SK-N-SH (cell line): ENCODE measurements at places on chromosomes 3 and 15.

DNA sequence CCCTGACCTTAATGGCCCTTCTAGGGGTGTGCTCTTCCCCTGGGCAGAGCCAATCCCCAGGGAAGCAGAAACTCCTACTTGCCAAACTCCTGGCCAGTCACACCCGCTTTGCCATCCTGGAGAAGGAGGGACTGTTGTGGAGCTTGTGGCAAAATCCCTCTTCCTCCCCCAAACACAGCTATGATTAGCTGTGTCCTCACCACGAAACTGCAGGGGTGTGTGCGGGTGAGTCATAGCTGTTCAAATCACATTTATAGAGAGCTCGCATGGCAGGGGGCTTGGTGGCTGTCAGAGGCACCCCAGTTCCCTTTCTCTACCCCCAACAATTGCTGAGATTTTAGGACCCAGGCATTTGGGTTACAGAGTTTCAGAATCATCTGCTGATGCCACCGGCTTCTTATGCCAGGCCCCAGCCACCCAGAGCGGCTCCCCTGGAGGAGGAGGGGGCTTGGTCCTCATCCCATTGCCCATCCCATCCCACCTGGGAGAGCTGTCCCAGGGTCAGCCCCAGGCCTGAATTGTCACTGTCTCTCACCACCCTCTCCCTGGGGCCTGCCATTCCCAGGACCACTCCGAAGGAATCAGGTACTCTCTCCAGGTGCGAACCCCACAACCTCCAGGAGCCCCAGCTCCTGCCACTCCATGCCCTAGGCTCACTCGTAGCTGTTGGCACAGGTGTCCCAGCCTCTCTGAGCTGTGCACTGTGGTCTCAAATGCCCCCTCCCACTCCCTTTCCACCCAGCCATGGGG lies 28.8 kb upstream of the MAGEF1 start:
- H3K4me3 ChIP-seq: no peak overlapping the region
- no peaks in the 10 kb centered on the region for H3K36me3 ChIP-seq
- DNase-seq: no peak

- no peak for DNase-seq
- peaks cover 4% of the 10 kb centered on the region; the same call in 1 of the 2 replicates for H3K36me3 ChIP-seq
- no peaks in the 10 kb centered on the region for H3K27me3 ChIP-seq
- no peak overlapping the region for H3K27ac ChIP-seq
Observed at GRCh38 chr15:58716027-58716426, 33.5 kb downstream of the ADAM10 start.

- no peak overlapping the region for H3K27ac ChIP-seq
- no peak overlapping the region for H3K4me3 ChIP-seq
- DNase-seq: no peak
- no peaks in the 10 kb centered on the region for H3K4me1 ChIP-seq
- H3K27me3 ChIP-seq: no peaks in the 10 kb centered on the region
- H3K36me3 ChIP-seq: peaks cover 56% of the 10 kb centered on the region
Observed at GRCh38 chr3:172298247-172298646, 150.0 kb downstream of the GHSR start.

DNA sequence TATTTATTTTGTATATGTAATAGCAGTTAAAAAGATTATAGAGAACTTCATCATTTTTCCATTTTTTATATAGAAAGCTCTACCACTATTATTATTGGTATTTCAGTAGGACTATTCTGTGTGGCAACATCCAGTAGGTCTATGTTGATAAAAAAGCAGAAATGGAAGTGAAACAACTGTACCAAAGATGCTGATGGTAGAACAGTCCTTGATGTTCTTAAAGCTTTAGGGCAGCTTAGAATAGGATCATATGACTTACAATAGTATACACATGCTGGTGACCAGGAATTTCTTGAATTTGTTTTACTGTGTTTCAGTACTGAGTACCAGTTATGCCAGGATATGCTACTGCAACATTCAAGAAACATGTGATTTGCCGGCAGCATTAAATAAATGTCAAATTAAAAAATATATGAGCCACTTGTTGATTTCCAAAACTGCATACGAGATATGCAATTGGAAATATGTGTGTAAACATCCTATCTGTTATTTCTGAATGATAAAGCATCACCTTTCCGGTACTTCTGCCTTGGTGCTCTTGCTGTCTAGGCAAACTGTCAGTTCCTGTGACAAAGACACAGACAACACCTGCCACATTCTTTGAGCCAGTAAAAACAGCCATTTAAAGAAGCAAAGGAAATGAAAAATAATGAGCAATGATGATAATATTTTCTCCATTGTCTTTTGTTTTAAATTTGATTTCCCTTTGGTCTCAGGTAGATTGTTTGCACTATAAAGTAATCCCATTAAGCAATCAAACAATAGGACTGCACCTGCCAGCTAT lies 649.2 kb downstream of the ZPLD1 start:
- H3K27ac ChIP-seq: no peak overlapping the region
- H3K27me3 ChIP-seq: no peaks in the 10 kb centered on the region
- no peaks in the 10 kb centered on the region for H3K4me1 ChIP-seq
- DNase-seq: no peak
- no peak overlapping the region for H3K4me3 ChIP-seq
- H3K36me3 ChIP-seq: no peaks in the 10 kb centered on the region

GRCh38 chr15:74300057-74300795 lies 64.1 kb downstream of the CCDC33 start:
- no peaks in the 10 kb centered on the region for H3K27me3 ChIP-seq
- DNase-seq: no peak
- H3K4me3 ChIP-seq: no peak overlapping the region
- H3K36me3 ChIP-seq: no peaks in the 10 kb centered on the region
- peak overlapping the region; percentile 1; the same call in 1 of the 2 replicates for H3K27ac ChIP-seq

GRCh38 chr3:151630938-151631441 lies 102.7 kb upstream of the AADACL2 start:
- no peak overlapping the region for H3K4me3 ChIP-seq
- DNase-seq: no peak
- H3K27ac ChIP-seq: no peak overlapping the region
- no peaks in the 10 kb centered on the region for H3K4me1 ChIP-seq
- no peaks in the 10 kb centered on the region for H3K27me3 ChIP-seq

DNA sequence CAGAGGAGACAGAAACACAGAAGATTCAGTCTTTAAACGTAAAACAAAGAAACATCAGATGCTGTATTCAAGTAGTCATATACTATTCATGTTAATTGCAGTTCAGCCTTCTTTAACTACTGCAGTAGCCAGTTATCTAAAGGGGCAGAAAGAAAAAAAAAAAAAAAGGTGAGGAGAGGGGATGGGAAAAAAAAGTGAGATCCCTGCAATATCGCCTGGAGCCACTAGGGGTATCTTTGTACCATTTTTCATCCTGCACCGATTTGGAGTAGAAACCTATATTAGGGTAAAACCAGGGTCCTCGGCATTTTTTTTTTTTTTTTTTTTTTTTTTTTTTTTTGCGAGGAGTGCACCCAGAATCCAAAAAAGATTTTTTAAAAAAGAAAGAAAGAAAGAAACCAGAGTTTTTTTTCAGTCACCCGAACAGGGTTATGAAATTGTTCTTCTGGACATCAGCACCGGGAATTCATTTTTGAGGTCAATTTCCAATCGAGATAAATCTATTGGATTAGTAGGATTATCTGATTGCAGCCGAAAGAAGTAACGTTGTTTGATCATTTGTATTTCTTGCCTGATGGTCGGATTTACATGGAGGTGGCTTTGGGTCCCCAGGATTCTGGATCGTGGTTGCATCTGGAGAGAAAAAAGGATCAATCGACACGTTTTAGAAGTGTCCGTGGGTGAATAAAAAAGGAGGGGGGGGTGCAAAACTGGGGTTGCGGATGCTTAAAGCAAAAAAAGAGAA lies 186.7 kb downstream of the NLGN1 start:
- DNase-seq: peak; percentile 57
- H3K4me1 ChIP-seq: no peaks in the 10 kb centered on the region
- H3K4me3 ChIP-seq: peak overlapping the region; percentile 73
- H3K36me3 ChIP-seq: no peaks in the 10 kb centered on the region
- H3K27me3 ChIP-seq: no peaks in the 10 kb centered on the region

DNA sequence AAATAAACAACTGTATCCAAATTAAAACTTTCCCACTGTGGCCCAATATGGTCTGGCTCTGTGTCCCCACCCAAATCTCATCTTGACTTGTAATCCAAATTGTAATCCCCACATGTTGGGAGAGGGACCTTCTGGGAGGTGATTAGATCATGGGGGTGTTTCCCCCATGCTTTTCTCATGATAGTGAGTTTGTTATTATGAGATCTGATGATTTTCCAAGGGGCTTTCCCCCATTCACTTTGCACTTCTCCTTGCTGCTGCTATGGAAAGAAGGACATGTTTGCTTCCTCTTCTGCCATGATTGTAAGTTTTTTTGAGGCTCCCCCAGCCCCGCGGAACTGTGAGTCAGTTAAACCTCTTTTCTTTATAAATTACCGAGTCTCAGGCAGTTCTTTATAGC lies 55.0 kb downstream of the MINDY4B start:
- no peaks in the 10 kb centered on the region for H3K36me3 ChIP-seq
- H3K4me3 ChIP-seq: no peak overlapping the region
- H3K27ac ChIP-seq: no peak overlapping the region
- no peaks in the 10 kb centered on the region for H3K4me1 ChIP-seq

DNA sequence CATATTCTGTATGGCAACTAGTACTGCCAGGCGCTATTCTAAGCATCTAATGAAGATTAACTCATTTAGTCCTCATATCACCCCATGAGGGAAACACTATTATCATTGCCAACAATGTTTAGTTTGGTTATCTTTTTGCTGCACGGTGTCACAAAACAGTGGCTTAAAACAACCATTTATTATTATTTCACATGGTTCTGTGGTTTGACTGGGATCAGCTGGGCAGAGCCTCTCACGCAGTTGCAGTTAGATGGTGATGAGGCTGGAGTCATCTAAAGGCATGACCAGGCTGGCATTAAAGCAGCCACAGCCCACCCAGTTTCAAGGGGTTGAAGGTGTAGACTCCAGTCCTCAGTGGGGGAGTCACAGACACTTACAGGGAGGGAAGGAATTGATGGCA lies 32.8 kb upstream of the RASA2 start:
- H3K4me1 ChIP-seq: peaks cover 8% of the 10 kb centered on the region
- no peaks in the 10 kb centered on the region for H3K27me3 ChIP-seq
- H3K27ac ChIP-seq: no peak overlapping the region
- no peak for DNase-seq
- no peak overlapping the region for H3K4me3 ChIP-seq
- no peaks in the 10 kb centered on the region for H3K36me3 ChIP-seq

GRCh38 chr3:71406972-71407810 lies 176.3 kb downstream of the FOXP1 start:
- no peaks in the 10 kb centered on the region for H3K36me3 ChIP-seq
- no peak for DNase-seq
- no peaks in the 10 kb centered on the region for H3K27me3 ChIP-seq
- H3K4me1 ChIP-seq: peaks cover 15% of the 10 kb centered on the region
- no peak overlapping the region; the same call in 1 of the 2 replicates for H3K27ac ChIP-seq

GRCh38 chr3:13215940-13216546 lies 142.8 kb upstream of the IQSEC1 start:
- no peaks in the 10 kb centered on the region for H3K36me3 ChIP-seq
- H3K4me1 ChIP-seq: no peaks in the 10 kb centered on the region; the same call in 1 of the 2 replicates
- H3K27me3 ChIP-seq: no peaks in the 10 kb centered on the region
- no peak overlapping the region for H3K27ac ChIP-seq
- DNase-seq: no peak

GRCh38 chr15:101368086-101368780 lies 73.2 kb upstream of the SNRPA1 start:
- no peaks in the 10 kb centered on the region for H3K36me3 ChIP-seq
- H3K27ac ChIP-seq: no peak overlapping the region
- H3K4me3 ChIP-seq: no peak overlapping the region
- DNase-seq: no peak

DNA sequence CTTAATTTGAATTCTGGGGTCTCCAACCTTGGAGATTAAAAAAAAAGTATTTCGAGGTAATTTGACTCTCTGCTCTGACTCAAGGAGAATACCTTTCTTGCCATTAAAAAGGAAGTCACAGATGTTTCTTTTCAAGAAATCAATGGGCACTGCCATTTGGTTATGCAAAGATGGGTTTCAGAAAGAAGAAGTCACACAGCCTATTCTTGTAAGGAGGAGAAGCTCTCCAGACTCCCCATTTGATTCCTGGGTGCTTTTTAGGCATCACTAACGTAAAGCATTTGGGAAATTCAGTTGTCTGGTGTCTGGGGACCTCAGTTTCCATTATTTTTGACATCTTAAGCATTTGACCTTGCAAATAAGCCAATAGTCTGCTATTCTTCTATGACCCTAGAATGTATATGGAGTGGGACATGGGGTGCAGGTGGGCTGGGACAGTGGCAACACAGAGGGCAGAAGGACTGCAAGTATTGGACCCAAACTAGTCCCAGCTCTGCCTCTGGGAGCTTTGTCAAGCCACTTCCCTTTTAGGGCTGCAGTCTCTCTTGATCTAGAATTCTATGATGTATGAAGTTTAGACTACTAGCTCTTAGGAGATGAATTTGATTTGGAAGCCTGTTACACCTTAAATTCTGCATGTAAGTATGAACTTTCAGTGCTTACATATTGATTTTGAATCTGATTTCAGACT lies 27.8 kb downstream of the IL5RA start:
- no peaks in the 10 kb centered on the region for H3K27me3 ChIP-seq
- no peak overlapping the region for H3K4me3 ChIP-seq
- no peak overlapping the region for H3K27ac ChIP-seq
- H3K4me1 ChIP-seq: no peaks in the 10 kb centered on the region
- no peak for DNase-seq

- no peaks in the 10 kb centered on the region for H3K27me3 ChIP-seq
- DNase-seq: no peak
- no peaks in the 10 kb centered on the region for H3K36me3 ChIP-seq
Observed at GRCh38 chr15:66404532-66404931, 17.8 kb downstream of the MAP2K1 start.

GRCh38 chr15:49082960-49083359 lies 36.7 kb upstream of the SECISBP2L start:
- H3K36me3 ChIP-seq: no peaks in the 10 kb centered on the region
- H3K27ac ChIP-seq: no peak overlapping the region
- no peaks in the 10 kb centered on the region for H3K4me1 ChIP-seq
- H3K27me3 ChIP-seq: no peaks in the 10 kb centered on the region
- DNase-seq: no peak
- no peak overlapping the region for H3K4me3 ChIP-seq

DNA sequence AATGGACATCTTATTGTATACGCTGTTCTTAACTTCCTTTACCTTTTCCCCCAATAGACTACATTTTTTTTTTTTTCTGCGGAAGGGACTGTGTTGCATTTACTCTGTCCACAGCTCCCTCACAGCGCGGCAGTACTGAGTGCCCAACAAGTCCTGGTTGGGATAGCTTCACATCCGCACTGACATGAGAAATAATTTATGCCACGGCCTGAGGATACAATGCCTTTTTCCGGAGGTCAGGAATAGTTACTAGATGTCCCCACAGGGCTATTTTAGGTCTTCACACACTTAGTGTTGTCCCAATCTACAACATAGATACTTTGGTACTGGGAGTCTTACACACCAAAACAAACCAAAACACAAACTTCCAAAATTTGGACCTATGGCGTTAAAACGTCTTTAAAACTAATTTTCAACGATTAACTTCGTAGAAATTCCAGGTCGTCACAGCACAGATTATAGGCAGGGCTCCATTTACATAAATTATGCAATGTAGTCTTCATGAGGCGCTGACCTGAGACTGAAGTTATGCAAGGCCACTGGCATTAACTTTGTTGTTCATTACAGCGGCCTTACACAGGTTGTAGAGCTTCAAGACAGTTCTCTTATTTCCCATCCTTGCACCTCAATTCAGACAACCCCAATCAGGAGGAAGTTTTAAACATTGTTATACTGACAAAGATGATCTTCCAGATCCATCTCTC lies 989 bp upstream of the PPIB start:
- peak overlapping the region; percentile 81 for H3K27ac ChIP-seq
- H3K4me3 ChIP-seq: peak overlapping the region; percentile 85
- no peak for DNase-seq
- H3K27me3 ChIP-seq: no peaks in the 10 kb centered on the region
- H3K4me1 ChIP-seq: peaks cover 23% of the 10 kb centered on the region; the same call in 1 of the 2 replicates
- peaks cover 15% of the 10 kb centered on the region for H3K36me3 ChIP-seq
